ENCODE measurements at places on chromosomes 13 and 19.

DNA sequence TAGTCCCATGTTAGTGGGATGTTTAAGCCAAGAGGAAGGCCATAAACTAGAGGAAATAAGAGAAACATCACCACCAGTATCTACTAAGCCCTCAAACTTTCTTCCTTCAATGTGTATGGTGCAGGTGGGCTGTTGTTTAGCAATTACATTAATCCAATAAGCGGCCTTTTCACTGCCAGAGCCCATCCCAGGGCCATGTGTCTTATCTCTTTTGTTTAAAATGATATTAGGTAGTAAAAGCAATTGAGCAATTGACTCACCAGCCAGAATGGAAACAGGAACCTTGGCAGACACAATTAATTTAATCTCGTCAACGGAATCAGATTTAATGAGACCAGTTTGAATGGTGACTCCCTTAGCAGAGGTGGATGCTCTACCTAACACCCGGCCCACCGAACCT is 1503.5 kb downstream of the UQCRFS1 start:
- no peak for DNase-seq

DNA sequence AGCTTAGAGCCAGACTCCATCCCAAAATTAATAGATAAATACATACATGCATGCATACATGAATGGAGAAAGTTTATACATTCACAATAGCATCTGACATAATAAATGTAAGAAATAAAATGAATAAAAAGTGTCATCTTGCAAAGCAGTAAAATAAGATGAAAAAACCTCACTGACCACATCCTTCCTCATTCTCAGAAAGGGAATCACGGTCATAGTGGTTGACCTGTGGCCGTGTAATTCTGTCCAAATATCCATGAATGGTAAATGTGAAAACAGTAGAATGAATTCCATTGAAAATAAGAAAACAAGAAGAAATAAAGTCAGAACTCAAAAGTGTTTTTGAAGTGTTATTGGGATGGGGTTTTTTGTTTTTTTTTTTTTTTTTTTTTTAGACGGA is 9.8 kb upstream of the CDC42EP5 start:
- no peak for DNase-seq

DNA sequence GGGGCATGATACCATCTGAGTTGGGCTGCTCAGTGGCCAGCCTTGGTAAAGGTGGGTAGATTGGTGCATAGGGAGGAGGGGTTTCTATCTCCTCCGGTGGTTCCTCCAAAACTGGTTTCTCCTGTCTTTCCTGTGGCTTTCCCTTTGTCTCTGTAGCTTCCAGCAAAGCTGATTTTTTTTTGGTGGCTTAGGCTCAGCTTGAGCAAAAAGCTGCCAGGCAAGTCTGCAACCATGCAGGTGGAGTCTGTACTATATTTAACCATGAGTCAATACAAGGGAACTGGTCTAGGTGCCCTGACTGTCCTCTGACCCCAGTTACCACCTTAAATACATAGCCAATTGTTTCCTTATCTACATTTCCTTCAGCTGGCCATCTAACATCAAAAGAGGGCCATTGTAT is 64.0 kb upstream of the ZNF681 start:
- no peak for DNase-seq

DNA sequence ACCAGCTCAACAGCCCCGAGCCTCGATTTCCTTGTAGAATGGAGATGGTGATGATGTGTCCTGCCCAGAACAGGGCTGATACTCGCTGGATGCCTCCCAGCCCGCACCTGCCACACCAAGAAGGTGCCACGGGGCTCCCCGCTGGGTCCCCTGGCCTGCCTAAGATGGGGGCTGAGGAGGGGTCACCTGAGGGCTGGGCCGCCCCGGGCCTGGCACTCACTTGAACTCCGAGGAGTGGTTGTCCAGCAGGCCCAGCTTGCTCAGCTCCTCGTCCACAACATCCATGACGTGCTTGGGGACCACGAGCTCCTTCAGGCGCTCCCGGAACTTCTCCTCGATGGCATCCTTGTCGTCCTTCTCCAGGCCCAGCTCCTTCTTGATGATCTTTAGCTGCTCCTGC is 14.4 kb downstream of the LONP1 start:
- no peak for DNase-seq

DNA sequence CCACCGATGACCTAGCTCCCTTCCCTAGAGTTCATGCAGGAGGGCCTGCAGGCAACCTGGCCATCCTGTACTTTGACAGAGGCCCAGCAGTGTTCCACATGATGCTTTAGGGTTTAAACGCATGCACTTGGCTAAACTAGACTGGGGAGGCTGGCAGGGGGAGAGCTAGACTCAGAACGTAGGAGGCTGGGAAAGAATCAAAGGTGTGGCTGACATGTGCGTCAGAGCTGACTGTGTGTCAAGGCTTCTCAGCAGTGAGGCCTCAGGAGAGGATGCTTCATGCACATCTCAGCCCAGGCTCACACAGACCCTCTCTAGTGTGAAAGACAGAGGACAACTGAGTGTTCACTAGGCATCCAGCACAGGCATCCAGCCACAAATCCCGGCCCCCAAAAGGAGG is 28.7 kb downstream of the DNMT1 start:
- DNase-seq: no peak

DNA sequence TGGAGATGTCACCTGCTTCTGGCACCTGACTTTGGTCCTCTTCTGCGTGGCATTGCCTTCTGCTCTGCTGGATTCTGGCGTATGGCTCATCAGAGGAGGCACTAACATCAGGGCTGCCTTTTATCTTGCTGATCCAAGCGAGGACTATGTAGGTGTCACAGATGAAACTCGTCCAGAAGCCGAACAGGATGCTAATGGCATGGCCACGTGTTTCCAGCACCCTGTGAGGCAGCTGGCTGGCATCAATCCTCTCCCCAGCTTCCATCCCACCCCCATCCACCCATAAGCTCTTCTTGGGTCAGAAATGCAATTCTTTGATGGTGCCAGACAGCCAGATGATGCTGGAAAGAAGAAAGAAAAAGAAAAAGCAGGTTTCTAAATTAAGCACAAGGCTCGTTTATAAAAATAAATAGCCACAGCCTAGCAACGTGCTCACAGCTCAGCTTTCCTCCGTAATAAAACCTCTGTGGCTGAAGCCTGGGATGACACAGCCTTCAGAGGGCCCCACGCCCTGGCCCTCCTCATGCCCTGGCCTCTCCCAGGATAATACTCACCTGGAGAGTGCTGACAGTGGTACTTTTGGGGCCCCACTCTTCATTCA is 212.9 kb upstream of the SERP2 start:
- peak; percentile 48 for DNase-seq

- DNase-seq: no peak
Observed at GRCh38 chr19:23241419-23241818, 8.8 kb downstream of the ZNF724 start.

DNA sequence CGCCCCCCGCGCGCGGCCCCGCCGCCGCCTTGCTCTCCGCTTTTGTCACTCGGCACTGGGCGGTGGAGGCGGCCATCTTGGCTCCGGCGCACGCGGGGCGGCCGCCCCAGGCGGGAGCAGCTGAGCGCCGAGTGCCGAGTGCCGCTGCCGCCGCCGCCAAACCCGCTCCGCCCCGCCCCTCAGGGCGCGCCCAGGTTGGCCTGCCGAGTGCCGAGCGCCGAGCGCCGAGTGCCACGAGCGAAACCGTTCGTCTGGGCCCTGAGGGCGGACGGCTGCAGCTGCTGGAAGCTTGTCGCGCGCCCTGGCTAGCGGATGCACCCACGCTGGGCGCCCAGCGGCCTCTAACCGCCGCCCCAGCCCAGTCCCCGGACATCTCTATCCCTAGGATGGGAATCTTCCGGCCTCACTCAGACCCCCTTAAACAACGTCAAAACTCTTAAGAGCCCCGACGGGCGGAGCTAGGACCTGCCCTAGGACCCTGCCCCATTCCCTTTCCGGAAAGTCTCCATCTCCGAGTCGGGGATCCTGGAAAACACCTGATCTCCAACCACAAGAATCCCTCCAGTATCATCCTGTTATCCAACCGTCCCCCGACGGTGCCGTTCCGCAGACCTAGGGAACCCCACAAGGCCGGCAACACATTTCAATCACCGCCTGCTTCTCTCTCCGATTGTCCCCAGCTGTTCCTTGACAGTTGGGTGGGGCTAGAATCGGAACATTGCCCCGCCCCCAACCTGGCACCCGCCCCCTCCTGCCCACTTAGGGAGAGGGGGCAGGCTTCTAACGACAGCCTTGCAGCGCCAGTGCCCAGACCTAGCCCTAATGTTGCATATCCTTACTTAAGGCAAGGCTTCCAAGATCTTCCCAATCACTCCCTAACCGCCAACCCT is 14.1 kb upstream of the AKAP8L start:
- DNase-seq: peak; percentile 94

DNA sequence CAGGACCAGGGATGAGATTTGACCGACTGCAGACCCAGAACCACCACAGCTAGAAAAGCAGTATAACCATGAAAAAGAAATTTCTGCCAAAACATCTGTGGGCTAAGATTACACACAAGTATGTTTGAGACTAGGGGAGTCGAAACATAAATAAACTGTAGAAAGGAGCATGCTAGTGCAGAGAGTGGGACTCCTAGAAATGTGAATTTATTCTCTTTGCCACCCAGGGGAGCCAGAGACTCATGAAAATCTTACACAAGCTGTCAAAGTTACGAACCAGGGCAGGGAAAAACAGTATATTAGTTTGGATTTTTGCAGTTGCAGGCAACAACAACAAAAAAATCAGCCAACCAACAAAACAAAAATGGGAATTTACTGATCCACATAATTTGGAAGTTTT is 12.3 kb upstream of the HSPH1 start:
- no peak for DNase-seq

GRCh38 chr19:55923556-55923955 is 8.6 kb downstream of the NLRP13 start:
- DNase-seq: no peak

GRCh38 chr13:98293570-98294142 is 116.6 kb upstream of the RNF113B start:
- no peak for DNase-seq

GRCh38 chr13:99564386-99564785 is 63.1 kb downstream of the TM9SF2 start:
- no peak for DNase-seq

DNA sequence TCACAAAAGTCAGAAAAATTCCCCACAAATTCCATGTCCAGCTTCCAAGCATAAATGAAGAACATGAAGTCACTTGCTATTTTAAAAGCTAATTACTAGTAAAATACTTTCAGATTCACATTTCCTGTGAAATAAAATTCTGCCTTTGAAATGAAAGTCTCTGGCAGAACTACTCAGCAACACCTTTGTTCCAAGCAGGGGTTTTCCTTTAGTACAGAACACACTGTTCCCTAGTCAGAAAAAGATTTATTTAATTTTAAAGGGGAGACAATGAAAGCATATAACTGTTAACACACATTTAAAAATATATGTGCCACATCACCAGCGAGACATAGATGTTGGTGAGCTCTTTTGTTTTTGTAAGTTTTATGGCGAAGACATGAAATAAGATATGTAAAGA is 26.4 kb upstream of the RAP2A start:
- no peak for DNase-seq

DNA sequence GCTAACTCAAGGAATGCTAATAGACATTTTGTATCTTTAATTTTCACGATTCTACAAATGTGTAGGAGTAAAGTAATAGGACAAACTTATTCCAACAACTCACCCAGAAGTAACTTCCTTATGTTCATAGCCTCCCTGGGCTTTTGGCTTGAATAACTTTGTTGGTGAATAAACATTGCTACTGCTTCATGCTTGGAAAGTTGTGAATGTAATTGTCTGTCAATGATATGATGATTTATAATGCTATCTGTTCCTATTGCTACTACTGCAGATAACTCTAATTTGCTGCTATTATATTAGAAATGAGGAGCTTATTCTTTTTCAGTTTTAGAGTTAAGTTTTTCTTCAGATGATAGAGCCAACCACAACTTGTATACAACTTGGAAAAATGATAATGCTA is 307.7 kb downstream of the PCDH9 start:
- DNase-seq: no peak

DNA sequence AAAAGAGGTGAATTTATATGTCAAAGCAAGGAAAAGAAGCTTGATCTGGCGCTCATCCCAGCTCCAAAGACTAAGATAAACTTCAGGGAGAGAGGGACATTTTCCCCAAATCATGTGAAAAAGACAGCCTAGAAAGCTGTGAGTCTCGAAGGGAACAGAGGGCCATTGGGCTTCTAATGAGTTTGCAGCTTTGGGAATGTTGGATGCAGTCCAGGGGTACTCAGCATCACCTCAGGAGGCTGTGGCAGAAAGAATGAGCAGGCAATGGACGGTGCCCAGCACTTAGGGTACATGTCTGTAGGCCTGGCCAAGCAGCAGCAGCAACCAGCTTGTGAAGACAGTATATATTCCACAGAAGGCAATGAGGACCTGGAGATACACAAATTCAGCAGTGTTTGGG is 25.7 kb upstream of the WASF3 start:
- DNase-seq: no peak

- peak; percentile 89 for DNase-seq
Observed at GRCh38 chr19:664913-665443, 2.0 kb upstream of the RNF126 start.

DNA sequence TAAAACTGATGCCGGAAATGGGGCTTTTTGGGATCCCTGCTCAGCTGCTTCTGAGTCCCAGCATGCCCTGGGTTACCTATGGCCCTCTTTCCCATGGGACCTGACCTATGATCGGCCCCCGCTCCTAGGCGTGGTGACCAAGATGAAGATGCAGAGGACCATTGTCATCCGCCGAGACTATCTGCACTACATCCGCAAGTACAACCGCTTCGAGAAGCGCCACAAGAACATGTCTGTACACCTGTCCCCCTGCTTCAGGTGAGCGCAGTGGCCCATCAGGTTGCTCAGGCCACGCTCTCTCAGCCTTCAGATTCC is 1.5 kb downstream of the RPS11 start:
- DNase-seq: no peak

- no peak for DNase-seq
Observed at GRCh38 chr13:29752175-29752574, 98.2 kb downstream of the UBL3 start.

DNA sequence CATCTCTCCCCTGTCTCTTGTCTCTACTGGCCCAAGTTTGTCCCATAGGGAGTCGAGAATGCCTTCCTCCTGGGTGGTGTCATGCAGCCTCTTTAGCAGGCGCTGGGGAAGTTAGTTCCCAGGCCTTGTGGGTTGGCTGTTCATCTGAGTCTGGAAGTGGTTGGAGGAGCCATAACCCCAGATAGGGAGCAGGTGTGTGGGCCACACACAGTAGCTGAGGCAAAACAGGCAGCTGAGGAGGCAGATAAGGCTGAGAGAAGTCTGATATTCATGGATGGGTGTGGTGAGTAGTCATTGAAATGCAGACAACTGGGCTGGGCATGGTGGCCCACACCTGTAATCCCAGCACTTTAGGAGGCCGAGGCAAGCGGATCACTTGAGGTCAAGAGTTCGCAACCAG is 40.9 kb upstream of the KPNA3 start:
- DNase-seq: no peak

- no peak for DNase-seq
Observed at GRCh38 chr13:98910501-98910951, 67.3 kb downstream of the DOCK9 start.
